ACHN (cell line): ENCODE measurements at places on chromosomes 2 and 18.

DNA sequence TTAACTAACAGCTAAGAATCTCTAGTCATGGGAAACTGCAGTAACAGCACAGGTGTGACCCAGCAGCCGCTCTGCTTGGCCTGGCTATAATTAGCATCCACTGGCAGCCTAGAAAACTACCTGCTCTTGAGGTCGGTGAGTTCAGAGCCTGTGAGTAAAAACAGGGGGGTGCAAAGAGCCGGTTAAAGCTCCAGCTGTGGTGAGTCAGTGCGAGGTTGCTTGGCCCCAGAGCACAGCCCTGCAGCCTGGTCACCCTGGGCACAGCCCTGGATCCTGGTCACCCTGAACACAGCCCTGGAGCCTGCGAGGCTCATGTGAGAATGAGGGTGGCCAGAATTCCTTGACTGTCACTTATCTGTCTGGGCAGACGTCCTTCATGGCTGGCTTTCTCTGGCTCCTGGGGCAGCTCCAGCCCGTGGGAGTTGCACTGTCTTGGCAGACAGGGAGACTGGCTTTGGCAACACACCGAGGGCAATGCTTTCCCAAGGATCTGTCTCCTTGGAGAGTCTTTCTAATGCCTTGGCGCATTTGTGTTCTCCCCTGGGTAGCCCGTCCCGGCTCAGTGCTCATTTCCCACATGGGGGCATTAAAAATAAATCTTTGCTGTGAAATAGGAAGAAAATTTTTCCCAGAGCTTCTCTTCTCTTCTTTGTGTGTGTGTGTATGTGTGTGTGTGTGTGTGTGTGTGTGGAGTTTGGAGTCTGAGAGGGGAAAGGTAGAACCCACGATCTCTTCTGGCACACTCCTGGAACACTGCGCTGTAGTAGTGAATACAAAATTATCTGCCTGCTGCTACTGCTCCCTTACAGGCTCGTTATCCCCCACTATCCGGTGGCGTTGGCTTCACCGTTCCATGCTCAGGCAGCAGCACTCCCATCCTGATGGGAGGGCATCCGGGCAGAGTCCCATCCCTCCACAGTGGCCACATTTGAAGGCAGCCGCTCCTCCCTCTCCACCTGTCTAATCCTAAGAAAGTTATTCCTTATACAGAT, 250.2 kb upstream of the MEX3C start:
- DNase-seq, result no peak

GRCh38 chr2:225236769-225237323, 162.7 kb upstream of the NYAP2 start:
- no peak for DNase-seq

DNA sequence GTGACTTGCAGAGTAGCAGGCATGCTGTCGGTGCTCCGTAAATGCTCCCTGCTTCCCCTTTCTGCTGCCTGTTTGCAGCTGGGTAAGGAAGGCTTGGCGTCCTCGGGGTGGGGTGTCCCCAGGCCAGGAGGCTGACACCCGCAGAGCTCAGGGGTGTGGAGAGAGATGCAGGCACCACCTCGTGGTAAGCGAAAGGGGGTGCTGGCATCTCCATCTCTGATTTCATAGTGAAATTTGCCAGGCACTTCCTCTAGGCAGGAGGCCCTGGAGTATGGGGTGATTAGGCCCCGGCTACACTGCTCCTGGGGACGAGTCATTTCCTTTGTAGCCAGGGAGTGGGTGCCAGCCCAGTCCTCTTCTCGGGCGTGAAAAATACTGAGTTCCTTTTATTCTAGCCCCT, 160.4 kb downstream of the KLHL29 start:
- peak; percentile 42 for DNase-seq

DNA sequence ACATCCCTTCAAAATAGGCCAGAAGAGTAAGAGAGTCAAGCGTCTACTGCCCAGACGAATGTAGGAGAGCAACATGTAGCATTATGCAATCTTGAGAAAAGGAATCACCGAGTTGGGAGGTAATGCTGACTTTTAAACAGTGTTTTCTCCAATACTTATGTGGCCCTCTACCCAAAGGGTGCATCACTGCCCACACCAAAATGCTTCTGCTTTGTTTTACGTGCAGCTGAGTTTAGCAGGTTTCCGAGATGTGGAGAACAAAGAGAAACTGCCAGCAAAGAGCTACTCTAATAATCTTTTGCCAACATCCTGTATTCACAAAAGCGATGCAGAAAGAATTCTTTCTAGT, 63.4 kb upstream of the ZEB2 start:
- no peak for DNase-seq

- no peak for DNase-seq
Measured at GRCh38 chr18:34691614-34692013, 18.5 kb upstream of the DTNA start.

DNA sequence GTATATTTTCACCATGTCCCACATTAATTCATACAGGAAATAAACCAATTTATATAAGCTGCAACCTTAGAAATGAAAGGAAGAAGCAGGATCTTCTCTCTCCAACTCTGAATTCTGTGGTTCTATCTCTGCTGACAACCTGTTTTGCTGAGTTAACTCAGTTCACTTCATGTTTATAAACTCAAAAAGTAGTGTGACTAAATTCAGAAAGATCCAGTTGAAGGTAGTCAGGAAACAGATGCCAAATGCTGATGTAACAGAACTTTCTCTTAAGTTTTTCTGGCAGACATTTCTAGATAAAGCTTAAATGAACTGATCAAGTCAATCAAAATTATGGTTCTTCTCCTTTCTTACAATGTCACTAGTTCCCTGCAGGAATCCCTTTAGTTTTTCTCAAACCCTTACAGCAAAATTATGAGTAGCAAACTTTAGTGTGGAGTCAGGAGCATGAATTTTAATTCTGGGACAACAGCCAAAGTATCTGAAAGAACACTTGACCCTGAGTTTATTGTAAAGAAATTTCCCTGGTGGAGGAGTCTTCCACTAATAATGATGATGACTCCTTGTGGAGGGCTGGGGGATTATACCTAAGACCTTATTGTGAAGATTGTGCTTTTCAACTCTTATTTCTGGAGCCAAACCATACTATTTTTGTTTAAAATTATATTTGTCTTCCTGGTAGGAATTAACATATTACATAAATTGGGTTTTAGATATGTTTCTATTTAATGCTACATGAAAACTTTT, 216.9 kb downstream of the MYO3B start:
- no peak for DNase-seq

DNA sequence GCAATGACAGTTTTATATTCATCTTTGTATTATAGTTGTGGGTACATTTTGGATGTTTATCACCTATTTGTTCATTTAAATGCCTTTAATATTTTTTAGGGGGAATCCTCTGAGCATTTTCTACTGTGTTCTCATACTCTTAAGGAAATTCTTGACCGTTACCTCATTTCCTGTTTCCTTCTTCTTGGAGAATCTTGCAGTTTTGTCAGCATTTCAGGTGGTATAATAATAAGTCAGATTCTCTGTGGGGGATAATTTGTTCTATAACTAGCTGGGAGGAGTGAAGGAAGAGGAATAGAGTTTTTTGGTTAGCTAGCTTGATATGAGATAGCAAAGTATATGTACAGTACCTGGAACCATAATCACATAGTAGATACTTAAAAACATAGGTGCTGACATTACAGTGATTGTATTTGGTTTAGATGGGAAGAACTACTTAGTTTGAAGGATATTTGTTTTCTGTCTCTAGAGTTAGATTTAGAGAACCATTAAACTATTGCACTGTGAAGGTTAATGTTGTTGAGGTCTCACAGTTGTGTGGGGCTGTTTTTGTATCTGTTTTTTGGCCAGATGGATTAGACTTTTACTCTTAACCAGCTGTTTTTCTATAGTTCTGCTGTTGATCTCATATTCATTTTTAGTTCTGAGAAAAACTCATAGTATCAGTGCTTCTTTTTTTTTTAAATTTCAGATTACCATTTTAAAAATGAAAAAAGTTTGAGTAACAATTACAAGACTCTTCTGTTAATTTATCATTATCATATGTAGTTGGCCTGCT, 14.2 kb downstream of the MTX2 start:
- peak; percentile 10 for DNase-seq

- no peak for DNase-seq
Measured at GRCh38 chr2:119224391-119225104, 914 bp downstream of the STEAP3 start.

GRCh38 chr2:11028407-11028916, 116.7 kb downstream of the KCNF1 start:
- DNase-seq, result no peak

DNA sequence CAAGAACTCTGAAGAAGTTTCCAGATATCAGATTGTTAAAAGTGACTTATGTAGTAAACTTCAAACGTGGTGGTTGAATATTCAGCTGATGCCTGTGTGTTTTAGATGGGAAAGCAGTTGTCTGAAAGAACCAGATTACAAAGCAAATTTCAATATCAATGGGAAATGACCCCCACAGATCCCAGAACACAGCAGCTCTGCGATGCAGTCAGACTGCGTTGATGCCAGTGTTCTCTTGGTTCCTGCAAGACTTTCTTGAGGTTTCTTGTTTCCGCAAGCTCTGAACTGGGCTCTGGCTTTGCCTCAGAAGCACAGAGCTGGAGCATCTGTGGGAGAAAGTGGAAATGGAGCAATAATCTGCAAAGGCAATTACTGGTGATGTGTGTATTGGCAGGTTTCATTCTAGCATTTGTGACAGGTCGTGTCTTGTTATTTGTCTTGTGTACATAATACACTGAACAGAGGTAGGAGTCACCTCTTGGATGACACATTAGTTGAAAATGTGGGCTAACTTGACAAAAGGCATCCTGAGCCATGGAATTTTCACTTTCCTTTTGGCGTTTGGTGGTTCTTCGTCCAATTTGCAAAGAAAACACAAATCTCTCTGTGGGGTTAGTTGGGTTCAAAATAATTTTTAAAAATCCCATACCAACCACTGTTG, 10.8 kb upstream of the LYPD6B start:
- DNase-seq, result no peak

DNA sequence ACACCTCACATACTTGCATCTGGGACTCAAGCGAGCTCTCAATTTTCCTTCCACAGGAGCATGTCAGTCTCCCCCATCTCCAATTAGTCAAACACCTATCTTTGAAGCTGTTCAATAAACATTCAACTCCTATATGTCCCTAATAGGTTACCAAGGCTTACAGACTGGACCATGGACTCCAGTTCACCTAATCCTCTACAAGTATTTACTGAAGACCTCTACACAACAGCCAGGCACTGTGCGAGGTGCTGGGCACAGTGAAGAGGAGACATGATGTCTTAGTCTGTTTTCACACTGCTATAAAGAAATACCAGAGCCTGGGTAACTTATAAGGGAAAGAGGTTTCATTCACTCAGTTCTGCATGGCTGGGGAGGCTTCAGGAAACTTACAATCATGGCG, 129.9 kb downstream of the MYO5B start:
- DNase-seq, result no peak

GRCh38 chr2:100742277-100743254, 77.4 kb upstream of the NPAS2 start:
- DNase-seq, result peak; percentile 56

GRCh38 chr2:227606476-227606875, 7.8 kb downstream of the SCYGR2 start:
- DNase-seq, result no peak

DNA sequence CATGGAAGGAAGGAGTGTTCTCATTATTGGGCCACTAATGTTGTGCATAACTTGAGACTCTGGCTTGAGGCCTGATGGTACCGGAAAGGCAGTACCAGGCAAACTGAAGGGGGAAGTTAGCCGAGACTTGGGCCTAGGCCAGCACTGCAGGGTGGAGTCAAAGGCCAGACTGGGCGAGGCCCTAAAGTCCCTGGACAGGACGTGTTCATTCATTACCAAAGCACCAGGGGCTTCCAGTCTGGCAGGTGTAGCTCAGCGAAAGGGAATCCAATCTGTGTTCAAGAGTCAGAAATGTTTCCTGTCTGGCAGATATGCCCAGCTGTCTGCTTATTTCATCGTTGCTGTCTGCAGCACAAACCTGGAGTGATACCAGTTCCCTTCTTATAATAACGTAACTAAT, 4.7 kb upstream of the ITSN2 start:
- no peak for DNase-seq

GRCh38 chr18:13536578-13536977, 189.8 kb downstream of the FAM210A start:
- no peak for DNase-seq

DNA sequence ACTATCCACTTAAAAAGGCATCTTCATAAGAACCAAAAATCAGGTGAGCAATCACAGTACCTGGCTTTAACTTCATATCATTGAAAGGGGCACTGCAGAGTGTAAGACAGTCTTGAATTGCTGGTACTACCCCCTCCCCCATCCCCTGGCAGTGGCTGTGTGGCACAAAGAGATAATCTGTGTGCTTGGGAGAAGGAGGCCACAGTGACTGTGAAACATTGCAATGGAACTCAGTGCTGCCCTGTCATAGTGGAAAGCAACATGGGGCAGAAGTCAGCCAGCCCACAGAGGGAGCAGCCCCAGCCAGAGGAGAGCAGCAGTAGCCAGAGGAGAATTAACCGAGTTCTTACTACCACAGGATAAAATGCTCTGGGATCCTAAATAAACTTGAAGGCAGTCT, 45.3 kb upstream of the UGP2 start:
- no peak for DNase-seq

DNA sequence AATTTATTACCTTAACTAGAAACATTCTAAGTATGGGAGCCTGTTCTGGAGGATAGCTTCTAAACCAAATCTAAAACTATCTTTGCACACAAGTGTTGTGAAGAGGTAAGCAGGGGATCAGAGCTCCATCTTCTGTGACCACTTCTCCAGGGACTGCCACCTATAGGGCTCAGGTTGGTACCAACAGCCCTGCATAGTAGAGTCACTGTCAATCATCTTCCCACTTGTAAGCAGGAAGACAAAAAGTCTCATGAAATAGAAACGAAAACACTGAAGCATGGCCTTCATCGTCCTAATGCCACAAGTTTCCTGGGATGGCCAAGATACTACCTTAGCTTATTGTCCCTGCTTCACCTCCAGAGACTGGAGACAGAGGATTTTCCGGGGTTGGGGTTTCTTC, 43.8 kb downstream of the KANSL3 start:
- no peak for DNase-seq

- DNase-seq, result no peak
Measured at GRCh38 chr18:45335282-45336043, 279.8 kb upstream of the SLC14A2 start.

GRCh38 chr2:39379643-39380524, 57.2 kb downstream of the MAP4K3 start:
- peak; percentile 70 for DNase-seq

DNA sequence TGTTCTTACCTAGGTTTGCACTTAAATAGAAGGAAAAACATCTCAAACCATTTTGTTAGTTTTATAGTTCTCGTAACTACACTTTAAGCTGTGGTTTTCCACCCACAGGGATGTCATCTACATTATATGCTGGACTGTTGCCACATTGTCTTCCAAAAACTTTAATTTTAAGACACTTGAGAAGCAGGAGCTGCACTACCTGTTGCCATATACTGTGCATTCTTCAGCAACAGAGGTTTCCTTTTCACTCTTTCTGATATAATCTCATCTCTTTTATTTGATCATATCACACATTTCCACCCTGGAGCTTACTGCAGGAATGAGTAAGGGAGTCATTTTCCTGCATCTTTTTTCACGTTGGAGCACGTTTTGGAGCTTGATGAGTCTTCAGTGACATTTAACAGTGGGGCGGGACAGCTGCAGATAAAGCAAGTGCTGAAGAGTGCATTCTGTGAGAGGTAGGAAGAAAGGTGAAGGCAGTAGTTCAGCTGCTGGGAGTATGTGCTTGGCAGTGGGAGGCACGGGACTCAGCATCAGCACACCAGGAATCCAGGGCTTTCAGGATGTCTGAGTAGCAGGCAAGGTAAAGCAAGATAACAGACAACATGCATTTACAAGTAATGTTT, 3.8 kb downstream of the LIMS1 start:
- no peak for DNase-seq

GRCh38 chr2:112818094-112818902, 18.3 kb downstream of the IL1B start:
- no peak for DNase-seq
